A549 treated with AZD2906 at 1 μM for 4 hours (cell line): ENCODE measurements at places on chromosomes 5 and 9. TPM values are rescaled to one million over a fixed set of nuclear protein-coding genes. Genes with fewer than 3 reads are reported as not detected.

The PLPP7 gene
- 0.11 TPM in 1 of 5 replicates, not detected in the others for total RNA-seq

The NIM1K gene
- 0.08 to 0.50 TPM (median 0.24 TPM) in 5 replicates for total RNA-seq

The GMCL2 gene
- not detected in 5 replicates for total RNA-seq

The DOCK8 gene
- 0.29 to 0.71 TPM (median 0.51 TPM) in 5 replicates for total RNA-seq

The ZNF354C gene
- total RNA-seq: 0.45 to 0.81 TPM (median 0.78 TPM) in 5 replicates

The POU4F3 gene
- 0.07 to 0.10 TPM (median 0.08 TPM) in 5 replicates for total RNA-seq

The HAVCR2 gene
- 0.17 to 0.62 TPM (median 0.24 TPM) in 5 replicates for total RNA-seq

The TRMT10B gene
- 4.9 to 5.6 TPM (median 5.2 TPM) in 5 replicates for total RNA-seq
